ENCODE measurements at places on chromosomes 12 and 14.

DNA sequence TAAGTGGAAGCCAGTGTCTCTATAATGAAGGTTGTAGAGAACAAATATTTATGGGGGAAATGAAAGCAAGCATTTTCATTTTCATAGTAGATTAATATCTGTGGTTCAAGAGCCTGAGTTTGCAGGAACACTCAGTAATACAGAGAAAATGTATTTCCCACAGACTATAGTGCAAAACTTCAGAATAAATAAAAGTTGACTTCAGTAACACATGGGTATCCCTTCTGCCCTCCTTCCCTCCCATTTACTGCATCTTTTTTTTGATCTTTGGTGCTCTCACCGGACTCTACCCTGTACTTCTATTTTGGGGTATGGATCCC lies 75.3 kb upstream of the AMN1 start:
- DNase-seq, result no peak

GRCh38 chr12:65522956-65523860 lies 244.7 kb downstream of the MSRB3 start:
- DNase-seq, result no peak

DNA sequence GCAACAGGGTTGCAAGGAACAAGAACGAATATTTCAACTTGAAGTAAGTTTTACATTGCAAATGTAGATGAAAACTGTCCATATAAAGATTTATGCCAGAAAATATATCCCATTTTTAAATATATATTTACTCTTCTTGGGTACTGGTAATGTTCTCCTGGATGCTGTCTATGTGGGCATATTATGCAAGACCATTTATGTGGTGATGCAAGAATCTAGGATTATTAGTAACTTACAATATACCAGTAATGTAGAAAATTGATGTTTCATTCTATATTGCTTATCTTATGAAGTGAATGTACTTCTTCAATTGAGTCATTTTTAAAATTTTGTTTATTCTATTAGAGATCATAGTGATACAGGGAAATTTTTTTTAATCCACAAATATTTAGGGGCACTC lies 25.1 kb downstream of the FGFR1OP2 start:
- no peak for DNase-seq

- DNase-seq, result no peak
Measured at GRCh38 chr12:92745856-92746550, 43.2 kb downstream of the PLEKHG7 start.

GRCh38 chr14:65964366-65964765 lies 521.8 kb upstream of the CCDC196 start:
- no peak for DNase-seq
